Stimulated activated CD8-positive, alpha-beta memory T cell treated with anti-CD3 and anti-CD28 coated beads, Interleukin-12 subunit alpha, Interleukin-12 subunit beta, amount 100 ng/mL, for 1 hour (primary cell): ENCODE measurements at places on chromosomes 7 and 10.
A peak's percentile ranks its signal among the peaks of the same experiment; 100 is the strongest.

DNA sequence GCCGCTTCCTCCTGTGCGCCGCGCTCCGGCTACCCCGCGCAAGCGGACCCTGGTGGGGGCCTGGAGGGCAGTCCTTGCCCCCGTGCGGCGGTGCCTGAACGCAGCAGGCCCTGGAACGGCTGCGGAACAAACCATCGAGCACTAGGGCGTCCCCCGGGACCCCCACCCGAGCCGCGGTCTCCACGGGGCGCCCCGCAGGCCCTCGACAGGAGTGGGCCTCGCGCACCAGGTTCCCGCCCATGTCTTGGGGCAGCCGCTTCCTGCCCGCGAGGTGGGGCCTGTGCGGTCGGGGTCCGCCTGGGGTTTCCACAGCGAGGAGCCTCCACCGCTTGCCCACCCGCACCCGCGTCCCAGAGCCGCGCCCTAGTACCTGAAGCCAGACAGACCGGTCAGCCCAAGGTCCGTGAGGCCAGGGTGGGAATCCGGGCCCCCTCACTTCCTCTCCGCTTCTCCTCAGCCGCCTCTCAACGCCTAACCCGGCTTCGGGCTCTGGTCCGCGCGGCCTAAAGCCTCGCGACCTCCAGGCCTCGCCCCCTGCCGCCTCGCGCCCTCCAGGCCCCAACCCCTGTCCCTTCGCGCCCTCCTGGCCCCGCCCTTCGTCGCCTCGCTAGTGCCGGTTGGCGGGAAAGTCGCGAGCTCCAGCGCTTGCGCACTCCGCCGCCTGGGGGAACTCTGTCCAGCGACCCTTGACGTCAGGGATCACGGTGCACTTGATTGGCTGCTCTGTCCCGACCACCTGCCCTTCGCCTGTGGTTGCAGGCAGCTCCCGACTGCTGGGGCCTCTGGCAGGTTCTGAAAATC is 7.0 kb upstream of the GBX1 start:
- DNase-seq = no peak

- no peak for DNase-seq
Measured at GRCh38 chr10:78805176-78805575, 263.6 kb upstream of the ZMIZ1 start.

DNA sequence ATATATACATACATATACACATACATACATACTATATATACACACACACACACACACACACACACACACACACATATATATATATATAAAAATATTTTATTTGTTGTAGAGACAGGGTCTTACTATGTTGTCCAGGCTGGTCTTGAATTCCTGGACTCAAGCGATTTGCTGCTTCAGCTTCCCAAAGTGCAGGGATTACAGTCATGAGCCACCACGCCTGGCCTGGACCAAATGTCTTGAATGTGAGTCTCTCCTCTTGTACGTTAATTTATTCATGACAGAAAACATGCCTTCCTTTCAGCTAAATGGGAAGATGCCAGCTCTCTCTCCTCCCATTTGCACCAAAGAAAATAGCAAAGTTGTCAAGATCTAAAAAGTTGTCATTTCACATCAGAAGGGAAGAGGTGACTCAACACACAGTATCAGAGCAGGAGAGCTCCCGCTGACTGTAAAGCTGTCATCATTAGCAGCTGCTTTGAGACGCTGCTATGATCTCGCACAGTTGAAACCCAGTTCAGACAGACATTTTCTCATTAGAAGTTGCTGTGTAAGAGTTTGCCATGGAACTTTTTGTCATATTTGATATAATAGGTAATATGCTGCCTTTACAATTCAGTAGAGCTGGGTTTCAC is 224.3 kb downstream of the SFMBT2 start:
- no peak for DNase-seq

DNA sequence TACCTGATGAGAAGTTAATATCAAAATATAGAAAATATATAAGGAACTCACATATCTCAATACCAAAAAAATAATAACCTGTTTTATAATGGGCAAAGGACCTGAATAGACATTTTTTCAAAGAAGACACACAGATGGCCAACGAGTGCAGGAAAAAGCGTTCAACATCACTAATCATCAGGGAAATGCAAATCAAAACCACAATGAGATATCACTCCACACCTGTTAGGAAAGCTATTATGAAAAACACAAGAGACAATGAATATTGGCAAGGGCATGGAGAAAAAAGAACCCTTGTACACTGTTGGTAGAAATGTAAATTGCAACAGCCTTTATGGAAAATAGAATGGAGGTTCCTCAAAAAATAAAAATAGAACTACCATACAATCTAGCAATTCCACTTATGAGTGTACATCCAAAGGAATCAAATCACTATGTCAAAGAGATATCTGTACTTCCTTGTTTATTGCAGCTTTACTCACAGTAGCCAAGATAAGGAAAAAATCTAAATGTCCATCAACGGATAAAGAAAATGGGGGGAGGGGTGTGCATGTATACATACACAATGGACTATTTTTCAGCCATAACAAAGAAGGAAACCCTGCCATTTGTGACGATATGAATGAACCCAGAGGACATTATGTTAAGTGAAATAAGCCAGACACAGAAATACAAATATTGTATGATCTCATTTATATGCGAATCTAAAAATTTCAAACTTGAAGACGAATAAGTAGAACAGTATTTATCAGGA is 3.6 kb upstream of the ALOX5 start:
- no peak for DNase-seq

DNA sequence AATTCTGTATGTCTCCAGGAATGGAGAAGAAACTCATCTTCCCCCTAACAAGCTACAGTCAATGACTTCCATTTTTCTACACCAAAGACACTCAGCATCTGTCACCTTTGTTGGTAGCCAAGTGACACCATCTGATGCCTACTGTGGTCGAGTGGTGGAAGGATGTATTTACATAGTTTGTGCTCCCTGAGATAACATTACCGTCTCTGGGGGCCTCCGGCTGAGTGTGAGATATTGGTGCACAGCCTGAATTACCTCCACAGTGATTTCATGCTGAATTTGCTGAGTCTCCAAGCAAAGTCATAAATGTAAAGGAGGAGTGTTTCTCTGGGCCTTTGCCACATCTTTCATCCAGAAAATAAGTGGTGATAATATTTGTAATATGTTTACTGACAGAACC is 114.0 kb downstream of the GRID1 start:
- no peak for DNase-seq

GRCh38 chr10:734481-734880 is 45.0 kb upstream of the DIP2C start:
- DNase-seq = no peak

- peak; percentile 12 for DNase-seq
Measured at GRCh38 chr7:93147363-93147762, 822 bp downstream of the SAMD9L start.

GRCh38 chr7:113198226-113198625 is 79.9 kb upstream of the SMIM30 start:
- no peak for DNase-seq

GRCh38 chr10:122121059-122121458 is 132.1 kb downstream of the TACC2 start:
- no peak for DNase-seq

- DNase-seq = no peak
Measured at GRCh38 chr10:69311309-69311708, 33.0 kb downstream of the HK1 start.

GRCh38 chr7:6546498-6547251 is 4.6 kb downstream of the GRID2IP start:
- DNase-seq = no peak

DNA sequence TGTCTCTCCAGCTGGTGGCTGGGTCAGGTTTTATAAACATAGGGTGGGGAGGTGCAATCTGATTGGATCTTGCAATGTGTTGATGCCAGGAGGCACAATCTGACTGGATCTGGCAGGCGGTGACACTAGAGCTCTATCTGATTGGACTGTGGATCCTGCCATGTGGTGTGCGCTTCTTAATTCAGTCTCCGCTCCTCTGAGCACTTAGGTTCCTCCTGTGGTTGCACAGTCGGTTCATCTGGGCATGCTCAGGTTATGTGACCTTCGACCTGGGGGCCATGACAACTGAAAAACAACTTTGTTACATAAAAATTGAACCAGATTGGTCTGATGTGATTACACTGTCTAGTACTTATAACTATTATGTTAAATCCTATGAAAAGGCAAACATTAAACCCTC is 127.1 kb upstream of the SVIL start:
- no peak for DNase-seq

GRCh38 chr7:106610996-106611886 is 49.7 kb downstream of the CCDC71L start:
- DNase-seq = no peak

DNA sequence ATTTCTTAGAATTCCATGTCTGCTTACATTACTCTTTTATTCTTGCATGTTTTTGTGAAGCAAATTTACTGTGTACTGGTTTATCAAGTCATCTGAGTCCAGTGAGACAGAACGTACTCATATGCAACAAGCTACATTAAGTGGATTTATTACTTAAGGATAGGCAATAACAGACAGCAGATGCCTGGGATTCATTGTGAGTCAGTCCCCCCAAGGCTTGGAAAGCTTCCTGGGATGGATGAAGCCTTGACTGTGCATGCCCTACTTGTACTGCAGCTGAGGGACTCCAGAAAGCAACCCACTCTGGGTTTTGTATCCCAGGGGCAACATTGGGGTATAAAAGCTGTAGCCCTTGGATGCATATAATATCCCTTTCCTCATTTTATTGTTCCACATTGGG is 113.4 kb upstream of the RAB18 start:
- no peak for DNase-seq

DNA sequence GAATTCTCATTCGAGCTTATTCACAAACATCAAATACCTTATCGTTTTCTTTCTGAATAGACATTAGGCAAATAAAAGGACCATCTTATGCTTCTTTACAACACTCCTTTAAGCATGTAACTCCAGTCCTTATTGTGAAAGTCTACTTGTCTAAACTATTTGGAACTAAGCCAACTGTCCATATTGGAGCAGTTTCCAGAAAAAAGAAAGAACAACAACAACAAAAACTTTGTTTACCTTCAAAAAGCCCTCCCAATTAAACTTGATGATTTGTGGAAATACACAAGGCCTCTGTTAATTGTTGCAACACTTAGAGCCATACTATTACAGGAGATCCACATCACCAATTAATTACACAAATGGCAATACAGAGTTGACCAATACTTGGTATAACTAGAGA is 163.6 kb downstream of the GALNT11 start:
- DNase-seq = no peak

DNA sequence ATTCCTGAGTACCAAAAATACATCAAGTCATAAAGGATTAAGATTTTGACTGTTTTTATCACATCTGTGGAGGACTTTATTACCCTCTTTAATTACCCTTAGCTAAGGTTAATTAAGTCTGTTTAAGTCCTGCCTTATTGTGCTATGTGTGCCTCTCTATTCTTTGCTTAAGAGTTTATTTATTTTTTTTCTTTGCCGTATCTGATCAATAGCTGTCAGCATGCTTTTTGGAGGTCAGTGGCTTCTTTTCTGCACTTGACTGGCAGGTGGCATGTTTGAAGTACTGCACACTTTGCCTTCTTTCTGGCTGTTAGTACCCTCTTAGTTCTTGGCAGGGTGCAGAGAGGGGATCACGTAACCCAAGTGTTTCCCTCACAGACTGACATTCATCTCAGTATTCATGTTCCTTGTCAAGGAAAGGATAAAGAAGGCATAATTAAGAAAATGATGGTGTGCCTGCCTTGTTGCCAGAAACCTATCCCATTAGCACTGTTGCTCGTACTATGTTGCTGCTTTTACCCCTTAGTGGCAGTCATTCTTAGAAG is 225.8 kb downstream of the EXOC4 start:
- DNase-seq = no peak

DNA sequence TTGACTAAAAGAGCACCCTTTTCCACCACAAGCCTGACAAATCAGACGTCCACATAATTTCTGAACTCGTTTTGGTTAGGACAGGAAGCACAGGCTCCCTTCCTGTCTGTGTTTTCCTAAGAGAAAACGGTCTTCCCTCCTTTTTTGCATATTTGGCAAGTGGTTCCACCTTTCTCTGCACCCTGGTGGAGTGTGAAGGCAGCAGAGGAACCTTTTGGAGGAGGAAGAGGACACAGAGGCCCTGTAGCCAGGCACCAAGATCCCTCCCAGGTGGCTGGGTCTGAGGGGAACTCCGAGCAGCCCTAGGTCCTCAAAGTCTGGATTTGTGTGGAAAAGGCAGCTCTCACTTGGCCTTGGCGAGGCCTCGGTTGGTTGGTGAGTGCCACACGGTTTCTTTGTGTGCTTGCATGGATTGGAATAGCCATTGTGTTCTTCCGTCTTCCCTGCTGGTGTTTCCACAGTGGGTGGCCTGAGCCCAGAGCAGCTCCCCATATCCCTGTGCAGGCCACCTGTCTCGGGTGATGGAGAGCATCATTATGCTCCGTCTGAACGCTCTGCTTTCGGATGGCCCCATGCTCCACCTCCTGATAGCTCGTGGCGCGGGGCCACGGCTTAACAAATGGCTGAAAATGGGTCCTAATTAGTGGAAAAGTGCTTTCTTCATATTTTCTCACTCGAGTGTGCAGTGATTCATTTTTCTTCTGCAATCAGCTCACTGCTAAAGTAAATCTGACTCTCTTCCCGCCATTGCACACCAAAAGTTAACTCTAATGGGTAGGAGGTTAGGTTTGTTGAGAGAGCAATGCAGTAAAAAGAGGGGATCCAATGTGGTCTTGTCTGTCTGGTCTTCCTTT is 4.2 kb downstream of the IKZF1 start:
- DNase-seq = no peak

DNA sequence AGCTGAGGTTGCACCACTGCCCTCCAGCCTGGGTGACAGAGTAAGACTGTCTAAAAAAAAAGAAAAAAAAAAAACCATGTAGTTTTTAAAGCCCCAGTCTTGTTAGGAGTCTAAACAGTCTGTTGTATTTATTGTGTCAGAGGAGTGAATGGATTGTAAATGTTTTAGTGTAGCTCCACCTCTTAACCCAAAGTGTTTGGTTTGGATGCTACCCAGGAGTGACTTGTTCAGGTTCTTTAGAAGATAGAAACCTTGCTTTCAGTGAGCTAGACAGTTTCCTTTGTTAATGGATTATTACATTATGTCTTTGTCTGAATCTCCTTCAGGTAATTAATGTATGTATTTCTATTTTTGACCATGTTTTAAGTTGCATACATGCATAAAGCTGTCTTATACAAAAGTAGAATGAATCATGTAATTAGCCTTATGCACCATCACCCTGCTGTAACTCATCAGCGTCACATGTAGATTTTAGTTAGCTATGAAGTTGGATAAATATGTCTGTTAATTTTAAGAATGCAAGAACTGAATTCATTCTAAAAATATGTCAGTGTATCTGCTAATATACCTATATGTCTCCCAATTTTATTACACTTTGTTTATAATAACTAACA is 97.7 kb downstream of the TAF3 start:
- DNase-seq = no peak

GRCh38 chr7:135512135-135512887 is 2.4 kb upstream of the CNOT4 start:
- no peak for DNase-seq

- no peak for DNase-seq
Measured at GRCh38 chr7:36191292-36191920, 38.4 kb downstream of the EEPD1 start.

DNA sequence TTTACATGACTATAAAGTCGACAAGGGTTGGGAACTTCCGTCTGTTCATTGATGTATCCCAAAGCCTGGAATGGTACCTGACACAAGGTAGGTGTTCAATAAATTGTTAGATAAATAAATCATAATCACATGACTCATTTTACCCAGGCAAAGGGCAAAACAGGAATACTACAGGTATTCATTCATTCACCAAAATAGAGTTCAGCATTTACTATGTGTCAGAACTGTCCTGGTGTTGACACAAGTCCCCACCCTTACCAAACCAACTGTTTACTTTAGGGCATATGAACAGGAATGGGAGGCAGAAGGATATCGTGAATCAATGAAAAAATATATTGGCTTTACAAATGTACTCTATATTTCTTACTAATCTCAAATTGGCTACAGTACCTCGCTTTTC is 666 bp upstream of the YAE1 start:
- no peak for DNase-seq
